ENCODE measurements at places on chromosomes 4 and X.

- no peak for DNase-seq
Observed at GRCh38 chrX:48927123-48927522, 8.3 kb upstream of the PIM2 start.

DNA sequence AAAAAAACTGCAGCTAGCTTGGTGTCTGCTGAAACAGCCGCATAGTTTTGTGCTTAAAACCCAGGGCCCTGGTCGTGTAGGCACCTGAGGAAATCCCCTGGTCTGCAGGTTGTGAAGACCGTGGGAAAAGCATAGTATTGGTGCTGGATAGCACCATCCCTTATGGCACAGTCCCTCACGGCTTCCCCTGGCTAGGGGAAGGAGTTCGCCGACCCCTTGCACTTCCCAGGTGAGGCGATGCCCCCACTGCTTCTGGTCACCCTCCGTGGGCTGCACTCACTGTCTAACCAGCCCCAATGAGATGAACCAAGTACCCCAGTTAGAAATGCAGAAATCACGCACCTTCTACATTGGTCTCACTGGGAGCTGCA is 1105.1 kb downstream of the STPG2 start:
- no peak for DNase-seq

DNA sequence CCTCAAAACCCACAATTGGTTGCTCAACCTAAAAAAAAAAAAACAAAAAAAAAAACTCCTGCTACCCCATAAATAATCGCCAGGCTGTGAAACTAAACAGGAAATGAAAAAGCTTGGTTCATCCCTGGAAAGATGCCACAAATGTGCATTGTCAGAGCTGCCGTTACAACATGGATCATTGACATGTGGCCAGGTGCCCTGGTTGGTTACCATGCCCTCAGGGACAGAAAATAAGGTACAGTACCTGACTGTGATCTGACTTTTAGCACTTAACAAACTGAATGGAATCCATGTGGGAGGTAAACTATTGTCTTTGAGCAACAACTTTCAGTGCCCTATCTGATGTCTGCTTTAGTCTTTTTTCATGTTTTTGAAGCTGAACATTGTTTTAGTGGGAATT is 118.0 kb upstream of the RPL34 start:
- DNase-seq, result no peak

DNA sequence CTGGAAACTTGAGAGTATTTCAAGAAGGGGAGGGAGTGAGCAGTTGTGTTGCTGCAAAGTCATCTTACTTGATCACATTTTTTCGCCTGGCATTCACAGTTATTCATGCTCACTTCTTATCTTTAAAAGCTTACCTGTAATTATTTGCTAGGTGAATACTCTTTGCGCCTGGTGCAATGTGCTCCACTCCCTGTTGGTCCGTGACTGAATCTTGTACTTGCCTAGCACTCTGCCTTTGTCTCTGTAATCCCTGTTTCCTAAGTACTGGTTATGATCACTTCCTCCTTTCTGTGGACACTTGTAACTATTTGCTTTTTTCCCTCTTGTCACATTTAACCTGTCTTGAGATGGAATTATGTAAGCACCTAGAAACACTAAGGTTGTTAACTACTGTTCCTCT is 5.8 kb downstream of the BMP2K start:
- no peak for DNase-seq

GRCh38 chr4:153233761-153234371 is 29.6 kb downstream of the TRIM2 start:
- DNase-seq, result no peak

Measured in activated CD8-positive, alpha-beta memory T cell treated with anti-CD3 and anti-CD28 coated beads for 4 hours (primary cell).